ENCODE measurements at places on chromosomes 11 and 22. TPM values are rescaled to one million over a fixed set of nuclear protein-coding genes. Genes with fewer than 3 reads are reported as not detected.

The TENM4 gene
- total RNA-seq, result 0.87 TPM

The NLRP10 gene
- total RNA-seq, result not detected

The IL18 gene
- 9.6 TPM for total RNA-seq

The CRYBB3 gene
- total RNA-seq, result not detected

The SLN gene
- total RNA-seq, result not detected

The MUC6 gene
- total RNA-seq, result 132 TPM

The OR52A1 gene
- total RNA-seq, result not detected

The OR8I2 gene
- total RNA-seq, result not detected

The RRAS2 gene
- total RNA-seq, result 45.4 TPM

The NRXN2 gene
- 0.14 TPM for total RNA-seq

The VSIG10L2 gene
- not detected for total RNA-seq

The XKR3 gene
- total RNA-seq, result not detected

The OR4D5 gene
- total RNA-seq, result not detected

The C11orf86 gene
- not detected for total RNA-seq

The FOLR2 gene
- 9.6 TPM for total RNA-seq

The B3GAT1 gene
- total RNA-seq, result not detected

The ATP5MG gene
- total RNA-seq, result 113 TPM
